CMK (cell line): ENCODE measurements at places on chromosomes 6 and 20.

DNA sequence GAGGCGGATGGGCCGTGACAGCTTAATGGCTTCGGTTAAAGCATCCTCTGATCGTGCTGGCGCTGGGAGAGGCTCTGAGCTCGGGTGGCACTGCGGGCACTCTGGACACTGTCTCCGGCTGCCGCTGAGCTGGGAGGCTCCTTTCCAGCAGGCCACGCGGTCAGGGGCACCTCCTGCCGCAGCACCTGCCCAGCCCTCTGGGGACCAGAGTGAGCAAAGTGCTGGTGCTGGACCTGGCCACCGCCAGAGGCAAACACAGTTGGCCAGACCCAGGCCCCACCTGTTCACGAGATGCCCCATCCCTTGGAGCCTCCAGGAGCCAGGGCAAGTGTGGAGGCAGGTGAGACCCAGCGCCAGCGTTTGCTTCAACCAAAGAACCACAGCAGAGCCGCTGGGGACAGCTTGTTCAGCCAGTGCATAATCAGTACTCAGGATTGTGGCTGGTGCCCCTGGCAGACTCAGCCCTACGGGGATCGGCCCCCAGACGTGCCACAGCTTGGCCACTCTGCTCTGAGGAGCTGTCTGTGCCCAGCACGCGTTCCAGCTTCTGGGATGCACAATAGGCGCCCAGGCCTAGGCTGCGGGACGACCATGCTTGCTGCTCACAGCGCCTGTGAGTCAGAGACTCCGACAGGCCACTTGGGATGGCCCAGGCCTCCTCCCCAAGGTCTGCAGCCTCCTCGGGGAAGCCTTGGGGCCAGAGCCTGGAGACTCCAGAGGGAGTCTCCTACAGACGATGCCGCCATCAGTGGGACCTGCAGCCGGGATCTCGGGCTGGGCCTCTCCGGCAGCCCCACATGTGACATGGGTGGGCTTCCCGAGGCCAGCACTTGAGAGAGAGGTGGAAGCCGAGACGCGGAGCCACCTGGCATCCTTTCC lies 38.2 kb upstream of the SLCO4A1 start:
- DNase-seq: no peak

DNA sequence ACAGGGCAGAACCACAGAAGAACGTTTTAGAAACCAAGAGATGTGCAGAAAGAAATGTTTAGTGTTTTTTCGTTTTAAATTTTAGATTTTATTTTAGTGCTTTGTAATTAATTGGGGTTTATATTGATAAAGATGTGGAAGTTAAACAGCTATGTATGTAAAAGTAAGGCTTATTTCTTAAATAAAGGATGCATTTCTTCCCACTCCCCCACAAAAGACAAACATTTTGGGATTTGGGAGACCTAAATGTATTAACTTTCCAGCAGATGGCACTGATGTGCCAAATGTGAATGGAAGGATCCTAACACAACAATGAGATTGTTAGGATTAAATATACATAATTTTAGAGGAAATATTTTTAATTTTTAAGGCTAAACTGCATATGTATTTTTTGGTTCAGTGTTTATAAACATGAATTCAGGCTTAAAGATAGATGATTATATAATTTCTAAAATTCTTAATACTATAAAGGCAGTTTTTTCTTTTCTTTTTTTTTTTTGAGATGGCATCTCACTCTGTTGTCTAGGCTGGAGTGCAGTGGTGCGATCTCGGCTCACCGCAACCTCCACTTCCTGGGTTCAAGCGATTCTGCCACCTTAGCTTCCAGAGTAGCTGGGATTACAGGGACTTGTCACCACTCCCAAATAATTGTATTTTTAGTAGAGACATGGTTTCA lies 12.0 kb downstream of the PFDN4 start:
- no peak for DNase-seq

DNA sequence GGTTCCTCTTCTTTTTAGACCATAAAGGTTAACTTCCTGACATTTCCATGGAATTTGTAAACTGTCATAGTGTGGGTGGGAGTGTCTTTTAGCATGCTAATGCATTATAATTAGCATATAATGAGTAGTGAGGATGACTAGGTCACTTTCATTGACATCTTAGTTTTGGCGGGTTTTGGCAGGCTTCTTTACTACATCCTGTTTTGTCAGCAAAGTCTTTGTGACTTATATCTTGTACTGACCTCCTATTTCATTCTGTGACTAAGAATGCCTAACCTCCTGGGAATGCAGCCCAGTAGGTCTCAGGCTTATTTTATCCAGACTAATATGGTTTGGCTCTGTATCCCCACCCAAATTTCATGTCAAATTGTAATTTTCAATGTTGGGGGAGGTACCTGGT lies 149.6 kb upstream of the SYNCRIP start:
- DNase-seq: no peak

GRCh38 chr6:63573899-63574553 lies 1.7 kb downstream of the LOC128125822 start:
- no peak for DNase-seq

- no peak for DNase-seq
Measured at GRCh38 chr20:35305682-35306556, 13.7 kb upstream of the FAM83C start.

DNA sequence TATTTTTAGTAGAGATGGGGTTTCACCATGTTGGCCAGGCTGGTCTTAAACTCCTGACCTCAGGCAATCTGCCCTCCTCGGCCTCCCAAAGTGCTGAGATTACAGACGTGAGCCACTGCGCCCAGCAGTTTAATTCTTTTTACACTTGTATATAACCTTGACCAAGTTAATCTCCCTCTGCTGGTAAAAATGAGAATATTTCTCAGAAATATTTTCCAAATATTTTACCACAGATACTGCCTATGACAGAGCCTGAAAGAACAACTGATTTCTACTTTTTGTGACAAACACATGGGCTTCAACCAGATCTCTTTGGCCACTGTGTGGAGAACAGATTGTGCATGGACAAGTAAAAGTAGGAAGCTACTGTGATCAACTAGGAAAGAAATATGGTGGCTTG lies 21.2 kb upstream of the NHSL1 start:
- no peak for DNase-seq

DNA sequence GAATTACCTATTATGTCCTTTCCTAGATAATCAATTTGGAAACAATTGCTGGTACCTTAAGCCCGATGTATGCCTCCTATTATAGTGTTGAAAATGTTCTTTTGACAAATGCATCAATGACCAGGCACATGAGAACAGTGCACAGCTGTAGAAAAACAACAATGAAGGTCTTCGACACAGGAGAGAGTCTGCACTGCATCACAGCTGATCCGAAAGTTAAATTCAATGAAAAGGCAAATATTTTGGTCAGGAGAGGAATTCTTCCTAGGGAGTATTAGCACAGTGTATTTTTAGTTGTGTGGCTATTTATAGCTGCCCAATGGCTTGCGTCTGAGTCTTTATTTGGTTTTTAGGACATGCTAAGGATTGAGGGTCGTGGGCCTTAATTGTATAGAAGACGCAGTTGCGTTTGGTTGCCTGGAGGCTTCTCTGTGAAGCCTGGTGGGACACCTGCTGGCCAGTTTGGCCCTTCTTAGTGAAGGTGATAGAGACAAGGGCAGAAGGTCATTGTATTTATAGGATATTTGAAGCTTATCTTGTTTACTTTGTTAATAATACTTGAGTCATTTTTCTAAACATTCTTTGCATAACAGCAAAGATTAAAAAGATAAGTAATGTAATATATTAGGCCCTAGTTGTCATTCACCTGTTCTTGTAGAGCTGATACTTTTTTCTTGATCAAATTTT lies 72.3 kb downstream of the CDYL start:
- DNase-seq: no peak
